ENCODE measurements at places on chromosomes 13 and 19.

- no peak for DNase-seq
These were observed 43.9 kb upstream of the C1QTNF9B start for GRCh38 chr13:23941211-23941610.

- DNase-seq = no peak
These were observed 134.3 kb downstream of the KDM4B start for GRCh38 chr19:5103061-5103701.

DNA sequence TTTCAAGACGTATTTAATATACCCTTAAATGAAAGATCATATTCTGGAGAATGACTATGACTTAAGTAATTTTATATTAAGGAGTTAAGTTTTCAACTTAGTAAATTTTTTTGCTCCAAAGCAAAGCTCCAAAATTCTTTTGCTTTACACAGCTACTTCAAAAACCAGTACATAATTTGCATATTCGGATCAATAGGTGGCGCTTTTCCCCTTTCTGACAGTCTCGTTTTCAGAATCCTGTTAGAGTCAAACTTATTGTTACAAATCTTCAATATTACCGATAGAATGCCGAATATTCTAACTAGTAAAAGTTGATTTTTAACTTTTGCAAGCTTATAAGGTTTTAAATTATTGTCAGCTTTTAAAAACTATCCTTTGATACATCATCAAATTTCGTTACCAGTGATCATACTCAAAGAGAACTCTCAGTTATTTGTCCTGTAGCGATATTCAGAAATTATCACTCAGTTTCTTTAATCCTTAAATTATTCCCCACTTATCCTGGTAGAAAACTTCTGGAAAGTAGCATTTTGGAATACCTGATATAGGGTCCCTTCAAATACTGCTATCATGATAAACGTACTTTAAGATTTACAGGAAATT, 852.7 kb upstream of the KLHL1 start:
- peak; percentile 56 for DNase-seq

- no peak for DNase-seq
These were observed 71.2 kb downstream of the SPACA7 start for GRCh38 chr13:112447306-112447705.

GRCh38 chr19:13825489-13826441, 30.5 kb downstream of the ZSWIM4 start:
- no peak for DNase-seq

GRCh38 chr13:51811920-51812451, 8.0 kb upstream of the DHRS12 start:
- no peak for DNase-seq

- DNase-seq = no peak
These were observed 888.9 kb downstream of the SLITRK1 start for GRCh38 chr13:82993417-82993816.

GRCh38 chr19:50994129-50994528, 7.3 kb downstream of the KLK8 start:
- DNase-seq = no peak

- DNase-seq = no peak
These were observed 95.7 kb downstream of the STK24 start for GRCh38 chr13:98480915-98481877.
